Activated T-cell treated with anti-CD3 and anti-CD28 coated beads for 24 hours (primary cell): ENCODE measurements at places on chromosomes 1 and 21.

- DNase-seq, result no peak
Observed at GRCh38 chr1:211623515-211623914, 44.6 kb upstream of the SLC30A1 start.

- no peak for DNase-seq
Observed at GRCh38 chr1:65260851-65261473, 48.4 kb upstream of the DNAJC6 start.

DNA sequence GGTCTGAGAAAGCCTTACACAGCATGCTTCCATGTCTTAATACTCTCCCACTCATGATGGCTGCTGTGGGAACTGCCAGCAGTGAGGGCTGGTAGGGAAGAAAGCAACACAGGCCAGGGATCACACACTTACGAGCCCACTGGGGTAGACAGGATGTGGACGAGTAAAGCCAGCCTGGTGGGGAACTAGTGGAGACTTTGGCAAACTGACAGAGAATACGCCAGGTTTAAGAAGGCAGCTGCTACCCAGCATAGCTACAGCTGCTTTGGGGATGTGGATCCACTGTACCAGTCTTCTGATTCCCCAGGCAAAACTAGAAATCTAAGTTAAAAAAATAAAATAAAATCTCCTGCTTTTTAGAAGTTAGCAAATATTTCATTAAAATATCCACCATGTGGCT, 664.0 kb downstream of the SMYD3 start:
- no peak for DNase-seq

DNA sequence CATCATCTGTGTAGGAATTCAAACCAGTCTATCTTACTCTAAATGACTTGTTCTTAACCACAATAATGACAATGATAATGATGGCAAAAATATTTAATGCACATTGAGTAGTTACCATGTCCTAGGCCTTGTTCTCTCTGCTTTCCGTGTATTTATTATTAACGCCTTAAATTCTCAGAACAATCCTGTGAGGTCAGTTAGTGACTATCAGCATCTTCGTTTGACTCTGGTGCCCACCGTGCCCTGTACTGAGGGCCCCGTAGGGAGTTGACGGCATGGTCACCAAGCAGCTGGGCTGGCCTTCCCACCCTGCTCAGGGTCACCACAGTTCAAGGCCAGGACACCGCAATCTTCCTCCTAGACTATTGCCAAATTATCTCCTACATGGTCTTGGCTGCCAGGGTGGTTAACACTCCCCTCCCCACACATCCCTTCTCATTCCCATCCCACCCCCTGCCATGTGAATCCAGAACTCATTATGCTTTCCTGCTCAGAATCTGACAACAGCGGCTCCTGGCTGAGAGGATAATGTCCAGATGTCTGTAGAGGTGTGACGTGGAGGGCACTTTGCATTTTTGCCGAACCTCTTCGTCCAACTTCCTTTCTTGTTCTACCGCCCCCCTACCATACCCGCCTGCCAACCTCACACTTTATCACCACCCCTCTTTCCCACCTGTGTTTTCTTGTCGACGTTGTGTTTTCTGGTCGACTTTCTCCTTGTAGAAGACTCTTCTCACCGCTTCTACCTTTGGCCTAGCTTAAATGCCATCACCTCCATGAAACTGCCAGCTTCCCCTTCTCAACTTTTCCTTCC, 33.4 kb downstream of the IGFN1 start:
- no peak for DNase-seq

- DNase-seq, result no peak
Observed at GRCh38 chr1:189834813-189835212, 642.9 kb downstream of the BRINP3 start.

DNA sequence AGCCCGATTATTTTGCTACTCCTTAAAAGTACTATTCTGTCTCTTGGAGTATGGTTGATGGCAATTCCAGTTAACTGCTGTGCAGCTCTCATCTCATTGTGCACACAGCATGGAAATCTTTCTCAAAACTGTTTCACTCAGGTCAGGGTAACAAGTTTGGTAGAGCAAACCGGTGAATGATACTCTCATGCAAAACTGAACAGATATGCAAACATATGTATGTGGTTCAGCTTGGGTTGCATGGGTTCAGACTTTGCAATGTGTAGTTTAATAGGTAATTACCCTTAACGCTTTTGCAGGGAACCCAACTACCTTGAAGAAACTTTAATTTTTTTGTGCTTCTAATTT, 2.2 kb downstream of the GADD45A start:
- DNase-seq, result no peak

DNA sequence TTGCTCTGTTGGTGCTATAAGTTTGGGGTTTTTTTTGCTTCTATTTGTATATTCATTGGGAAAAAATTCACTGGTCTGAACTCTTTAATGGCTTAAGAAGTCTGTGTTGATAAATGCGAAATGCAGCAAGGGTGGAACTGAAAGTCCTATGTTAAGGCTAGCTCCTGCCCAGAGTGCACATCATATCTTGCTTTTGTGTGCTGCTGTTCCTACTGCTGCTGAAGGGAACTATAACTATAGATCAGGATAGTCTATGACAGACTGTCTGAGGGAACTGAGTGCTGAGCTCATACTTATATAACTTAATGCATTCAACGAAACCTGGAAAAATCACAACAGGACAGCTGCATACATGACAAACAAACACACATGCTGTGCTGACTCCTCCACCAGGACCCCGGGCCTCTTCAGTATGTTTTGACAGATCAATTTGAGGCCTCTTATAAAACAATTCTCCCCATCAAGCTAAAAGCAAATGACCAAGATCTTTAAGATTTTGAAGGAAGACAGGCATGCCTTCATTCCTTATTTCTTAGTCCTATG, 1031.5 kb upstream of the ADGRL2 start:
- DNase-seq, result no peak

- DNase-seq, result no peak
Observed at GRCh38 chr21:41168391-41169257, 664 bp downstream of the BACE2 start.

- DNase-seq, result no peak
Observed at GRCh38 chr1:81876901-81877733, 76.4 kb downstream of the ADGRL2 start.

GRCh38 chr1:63366908-63367214, 566 bp upstream of the ALG6 start:
- DNase-seq, result no peak

DNA sequence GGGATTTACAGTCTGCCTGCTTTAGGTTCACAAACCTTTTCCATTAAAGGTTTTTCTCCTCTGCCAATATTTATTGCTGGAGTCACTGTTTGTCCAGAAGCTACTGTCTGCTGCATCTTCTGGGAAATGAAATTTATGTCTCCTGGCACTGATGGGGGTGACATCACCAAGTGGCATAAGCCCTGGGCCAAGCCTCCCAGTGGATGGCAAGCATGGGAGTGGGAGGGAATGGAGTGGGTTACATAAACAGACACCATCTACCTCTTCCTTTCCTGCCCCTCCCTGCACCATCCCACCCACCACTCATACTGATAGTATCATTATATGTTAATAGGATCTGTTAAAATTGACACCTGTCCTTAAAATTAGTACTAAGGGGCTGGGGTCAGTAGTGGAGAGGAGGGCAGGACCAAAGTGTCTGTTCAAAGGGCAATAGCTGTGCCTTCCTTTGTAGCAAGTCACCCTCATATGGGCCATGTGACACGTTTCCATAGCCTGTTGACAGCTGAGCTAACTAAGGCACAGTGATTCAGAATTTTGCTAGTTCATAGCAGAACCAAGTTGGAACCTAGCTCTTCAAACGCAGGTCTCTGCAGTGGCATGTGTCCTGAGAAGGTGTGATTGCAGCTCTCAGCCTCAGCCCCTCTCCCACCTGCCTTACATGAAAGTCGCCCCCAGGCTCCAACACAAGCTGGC, 71.0 kb downstream of the MAB21L3 start:
- DNase-seq, result no peak

- no peak for DNase-seq
Observed at GRCh38 chr1:107531065-107531908, 390.4 kb downstream of the NTNG1 start.

- DNase-seq, result no peak
Observed at GRCh38 chr1:152718238-152718637, 10.3 kb downstream of the LCE4A start.

DNA sequence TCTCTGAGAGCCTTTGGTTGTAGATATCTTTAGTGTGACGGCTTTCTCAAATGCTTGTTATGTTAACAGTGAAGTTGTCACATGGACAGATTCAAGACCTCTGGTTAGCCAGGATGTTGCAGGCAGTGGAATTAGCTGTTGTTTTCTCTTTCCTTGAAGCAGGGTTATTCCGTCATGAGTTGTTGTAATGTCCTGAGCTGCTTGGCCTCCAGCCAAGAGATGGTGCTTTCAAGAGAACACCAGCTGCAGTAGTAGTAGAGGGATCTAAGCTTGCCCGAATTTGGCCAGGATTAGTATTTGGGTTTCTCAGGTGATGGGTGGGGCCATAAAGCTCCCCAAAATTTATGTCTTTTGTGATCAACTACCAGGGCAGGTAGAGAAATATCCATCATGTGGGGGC, 13.4 kb downstream of the KCNE1 start:
- DNase-seq, result no peak

GRCh38 chr21:34590520-34590919, 24.4 kb downstream of the RCAN1 start:
- DNase-seq, result no peak

GRCh38 chr1:196517193-196517592, 91.0 kb downstream of the KCNT2 start:
- no peak for DNase-seq

GRCh38 chr1:15360700-15361099, 49.0 kb upstream of the EFHD2 start:
- DNase-seq, result no peak

GRCh38 chr1:231395076-231395997, 26.8 kb downstream of the EGLN1 start:
- no peak for DNase-seq

GRCh38 chr1:46822248-46822826, 23.5 kb downstream of the CYP4B1 start:
- no peak for DNase-seq

- DNase-seq, result no peak
Observed at GRCh38 chr1:3713840-3714239, 38.4 kb upstream of the CCDC27 start.

DNA sequence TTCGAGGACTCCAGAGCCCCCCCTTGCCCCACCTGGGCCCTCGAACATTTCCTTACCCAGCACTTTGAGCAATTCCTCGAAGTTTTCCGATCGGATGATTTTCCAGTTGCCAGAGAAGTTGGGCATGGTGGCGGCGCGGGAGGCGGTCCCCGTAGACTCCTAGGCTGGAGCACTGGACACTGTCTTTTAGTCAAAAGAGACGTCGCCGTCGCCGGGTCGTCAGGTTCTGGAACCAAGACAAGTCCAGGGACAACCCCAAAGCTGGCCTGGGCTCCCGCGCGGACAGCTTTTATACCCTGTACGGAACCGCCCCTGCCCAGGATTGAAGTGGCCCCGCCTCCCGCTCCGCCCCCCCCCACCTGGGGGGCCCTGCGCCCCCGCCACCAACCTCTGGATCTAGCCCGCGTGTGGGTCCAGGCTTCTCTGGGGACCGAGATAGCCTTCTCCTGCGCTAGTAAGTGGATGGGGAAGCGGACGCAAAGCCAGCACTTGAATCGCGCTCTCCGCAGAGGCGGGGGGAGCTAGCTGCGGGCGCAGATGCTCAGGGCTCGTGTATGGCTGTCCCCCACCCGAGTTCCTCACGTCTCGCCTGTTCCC, at the start of gene CRABP2:
TSS of gene CRABP2 (minus strand) at position 263 of the 597 bp plus-strand sequence. CDS start at position 126, 137 bp downstream.
- DNase-seq, result no peak

GRCh38 chr1:12012560-12013316, 6.6 kb upstream of the MIIP start:
- no peak for DNase-seq

DNA sequence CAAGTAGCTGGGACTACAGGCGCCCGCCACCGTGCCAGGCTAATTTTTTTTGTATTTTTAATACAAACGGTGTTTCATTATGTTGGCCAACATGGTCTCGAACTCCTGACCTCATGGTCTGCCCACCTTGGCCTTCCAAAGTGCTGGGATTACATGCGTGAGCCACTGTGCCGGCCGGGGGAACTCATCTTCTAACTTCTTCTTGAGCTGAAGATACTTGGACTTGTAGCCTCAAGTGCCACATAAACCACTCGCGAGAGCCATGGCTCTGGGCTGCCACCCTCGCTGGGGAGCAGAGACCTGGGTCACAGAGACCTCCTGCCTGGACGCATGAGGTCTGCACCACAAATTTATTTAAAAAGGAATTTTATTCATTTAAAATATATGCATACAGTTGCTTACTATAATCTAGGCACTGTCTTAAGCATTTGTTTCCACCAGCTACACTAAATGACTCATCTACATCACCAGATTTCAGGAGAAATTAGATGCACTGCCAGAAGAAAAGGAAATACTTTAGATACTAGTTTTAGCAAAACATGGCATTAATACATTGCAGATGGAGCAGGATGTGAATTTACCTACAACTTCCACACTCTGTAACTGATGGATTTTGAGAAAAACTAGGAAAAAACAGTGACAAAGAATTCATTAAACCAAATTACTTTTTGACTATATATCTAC, 29.9 kb upstream of the PUM1 start:
- DNase-seq, result no peak

GRCh38 chr1:213979751-213980586, 7.8 kb upstream of the PROX1 start:
- DNase-seq, result no peak

DNA sequence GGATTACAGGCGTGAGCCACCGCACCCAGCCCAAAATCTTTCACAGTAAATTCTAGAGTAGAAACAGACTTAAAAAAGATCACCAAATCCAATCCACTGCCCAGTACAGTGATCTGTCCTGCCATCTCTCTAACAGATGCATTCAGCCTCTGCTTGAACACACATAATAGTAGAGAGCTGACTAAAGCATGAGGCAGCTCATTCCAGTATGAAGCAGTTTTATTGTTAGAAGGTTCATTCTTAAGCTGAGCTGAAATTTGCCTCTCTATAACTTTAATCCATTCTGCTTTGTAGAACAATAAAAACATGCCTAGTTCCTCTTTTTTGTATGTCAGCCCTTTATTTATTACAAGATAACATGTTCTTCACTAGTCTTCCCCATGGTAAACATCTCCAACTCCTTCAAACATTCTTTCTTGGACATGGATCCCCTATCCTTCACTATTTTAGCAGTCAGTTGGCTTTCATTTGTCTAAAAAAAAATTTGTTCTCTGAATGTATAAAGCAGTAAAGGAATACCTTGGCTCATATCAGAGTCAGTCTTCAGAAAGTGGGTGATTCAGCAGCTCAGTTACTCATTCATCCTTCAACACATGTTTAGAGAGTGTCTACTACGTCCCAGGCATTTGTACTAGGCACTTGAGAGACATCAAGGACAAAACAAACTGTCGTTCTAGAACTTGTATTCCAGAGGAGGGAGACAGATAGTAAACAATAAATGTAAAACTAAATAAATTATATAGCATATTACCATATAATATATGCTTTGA, 10.7 kb upstream of the PTBP2 start:
- DNase-seq, result no peak

- no peak for DNase-seq
Observed at GRCh38 chr1:204564835-204565234, 48.6 kb downstream of the MDM4 start.
